ENCODE measurements at places on chromosomes 5 and 9.
A peak's percentile ranks its signal among the peaks of the same experiment; 100 is the strongest.

- no peak for DNase-seq
Observed at GRCh38 chr9:130026583-130027340, 16.2 kb downstream of the FNBP1 start.

DNA sequence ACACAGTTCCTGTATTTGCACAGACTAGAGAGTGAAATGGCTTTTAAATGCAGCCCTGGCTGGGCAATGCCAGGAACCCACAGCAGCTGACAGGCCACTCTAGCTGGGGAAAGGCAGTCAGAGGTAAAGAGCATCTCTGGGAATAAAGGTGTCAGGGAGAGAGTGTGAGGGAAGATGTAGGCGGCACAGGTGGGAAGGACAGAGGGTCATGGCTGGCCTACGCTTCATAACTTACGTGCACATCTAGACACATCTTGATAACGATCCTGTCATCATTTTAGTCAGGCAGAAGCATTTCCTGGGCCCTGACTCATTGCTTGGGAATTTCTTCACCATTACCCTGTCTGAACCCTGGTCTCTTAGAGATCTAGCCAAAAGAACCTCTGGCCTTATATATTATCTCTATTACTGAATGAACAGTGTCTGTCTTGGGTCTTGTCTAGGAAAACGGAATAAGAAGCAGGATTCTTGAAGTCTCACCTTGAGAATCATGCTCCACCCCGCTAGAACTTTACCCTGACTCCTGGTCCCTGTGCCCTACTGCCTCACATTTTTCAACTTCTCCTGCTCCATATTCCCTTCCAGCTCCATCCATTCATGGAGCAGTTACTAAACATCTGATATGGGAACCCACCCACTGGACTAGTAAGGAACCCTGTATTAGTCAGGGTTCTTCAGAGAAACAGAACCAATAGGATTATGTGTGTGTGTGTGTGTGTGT is 106.4 kb upstream of the ELL2 start:
- peak; percentile 97 for DNase-seq

GRCh38 chr5:91373006-91373405 is 10.1 kb downstream of the ARRDC3 start:
- no peak for DNase-seq

- peak; percentile 39 for DNase-seq
Observed at GRCh38 chr5:6731465-6732237, 18.4 kb downstream of the TENT4A start.

DNA sequence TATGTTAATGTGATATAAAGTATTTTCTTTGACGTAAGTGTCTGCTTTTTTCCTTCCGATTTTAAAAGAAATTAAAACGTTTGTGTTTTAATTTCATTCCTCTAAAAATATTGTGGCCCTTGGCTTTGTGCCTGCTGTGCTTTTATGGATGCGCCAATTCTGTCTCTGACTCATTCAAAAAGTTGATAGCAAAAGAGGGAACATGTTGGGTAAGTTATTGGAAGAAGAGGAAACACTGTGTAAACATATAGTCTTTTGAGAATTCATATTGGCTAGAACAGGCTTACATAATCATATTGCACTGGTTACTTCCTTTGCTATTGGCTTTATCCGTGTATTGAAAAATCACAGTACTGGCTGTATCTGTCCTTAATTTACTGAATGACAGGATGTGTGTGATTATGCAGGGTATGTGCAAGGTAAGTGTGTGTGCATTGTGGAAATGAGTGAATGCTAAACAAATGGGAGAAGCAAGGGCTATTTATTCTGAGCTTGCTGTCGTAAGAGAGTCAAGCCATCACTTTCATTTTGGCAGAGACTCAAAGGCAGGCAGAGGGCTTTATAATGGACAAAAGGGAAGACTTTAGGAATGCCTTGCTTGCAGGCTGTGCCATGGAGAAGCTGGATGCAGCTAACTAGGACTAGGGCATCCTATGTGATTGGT is 67.8 kb downstream of the SGCD start:
- no peak for DNase-seq

DNA sequence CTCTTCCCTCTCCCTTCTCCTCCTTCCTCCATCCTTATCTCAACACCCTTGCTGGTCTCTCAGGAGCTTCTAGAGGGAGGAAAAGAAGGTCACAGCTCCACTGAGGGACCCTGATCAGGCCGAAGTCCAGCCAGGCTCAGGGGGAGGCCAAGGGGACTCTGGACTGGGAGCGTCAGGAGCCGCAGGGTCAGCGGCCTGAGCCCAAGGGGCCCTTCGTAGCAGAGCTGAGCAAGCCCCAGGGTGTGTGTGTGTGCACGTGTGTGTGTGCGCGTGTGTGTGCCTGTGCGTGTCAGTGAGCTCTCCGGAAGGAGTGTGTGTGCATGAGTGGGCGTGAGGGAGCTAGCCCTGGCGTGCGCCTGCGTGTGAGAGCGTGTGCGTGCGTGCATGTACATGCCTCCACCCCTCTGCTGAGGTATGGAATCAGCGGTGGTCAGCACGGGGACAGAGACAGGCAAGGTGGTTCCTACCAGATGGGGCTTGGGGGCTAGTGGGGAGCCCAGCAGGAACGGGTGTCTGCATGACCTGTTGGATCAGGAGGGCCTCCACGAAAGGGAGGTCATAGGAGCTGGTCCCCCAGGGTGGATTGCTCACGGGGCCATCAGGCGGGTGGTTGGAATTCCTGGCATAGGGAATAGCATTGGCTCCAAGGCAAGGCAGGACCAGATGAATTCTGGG is 10.0 kb upstream of the AGPAT2 start:
- no peak for DNase-seq

DNA sequence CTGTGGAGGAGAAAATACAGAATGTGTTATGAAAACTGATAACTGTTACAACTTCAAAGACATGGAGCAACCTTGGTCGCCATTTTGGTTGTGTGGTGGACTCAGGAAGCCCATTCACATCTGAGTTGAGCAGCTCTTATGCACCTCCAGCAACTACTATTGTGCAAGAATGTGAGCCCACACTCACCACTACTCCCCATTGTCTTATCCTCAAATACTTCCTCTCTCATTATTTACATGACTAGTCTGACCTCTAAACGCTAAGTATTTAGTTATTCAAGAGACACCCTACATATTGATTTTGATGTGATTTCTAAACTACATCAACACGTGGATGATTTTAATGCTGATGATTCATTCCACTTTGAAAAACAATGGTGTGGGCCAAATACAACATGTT is 516.6 kb upstream of the CLINT1 start:
- DNase-seq: no peak

- no peak for DNase-seq
Observed at GRCh38 chr5:76406673-76407072, 3.6 kb downstream of the IQGAP2 start.

DNA sequence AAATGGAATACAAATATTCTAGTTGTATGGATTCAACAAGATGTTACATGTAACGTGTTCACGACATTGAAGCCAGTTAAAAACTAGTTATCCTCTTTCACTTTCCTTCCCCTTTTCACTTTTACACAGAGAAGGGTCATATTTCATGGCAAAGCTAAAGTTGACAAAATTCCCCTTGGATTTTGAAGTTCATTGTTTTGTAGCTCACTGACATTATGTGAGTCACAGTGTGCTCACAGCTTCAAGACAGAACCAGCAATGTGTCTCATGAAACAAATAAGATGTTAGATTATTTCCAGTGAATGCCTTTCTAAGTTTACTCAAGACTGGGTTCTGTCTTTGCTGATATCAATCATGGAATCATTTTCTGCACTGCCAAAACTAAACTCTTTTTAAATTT is 535.5 kb upstream of the GRIN3A start:
- peak; percentile 68 for DNase-seq

- no peak for DNase-seq
Observed at GRCh38 chr5:158084292-158084691, 225.3 kb upstream of the CLINT1 start.

- no peak for DNase-seq
Observed at GRCh38 chr9:29669613-29670012, 2096.3 kb upstream of the C9orf72 start.

DNA sequence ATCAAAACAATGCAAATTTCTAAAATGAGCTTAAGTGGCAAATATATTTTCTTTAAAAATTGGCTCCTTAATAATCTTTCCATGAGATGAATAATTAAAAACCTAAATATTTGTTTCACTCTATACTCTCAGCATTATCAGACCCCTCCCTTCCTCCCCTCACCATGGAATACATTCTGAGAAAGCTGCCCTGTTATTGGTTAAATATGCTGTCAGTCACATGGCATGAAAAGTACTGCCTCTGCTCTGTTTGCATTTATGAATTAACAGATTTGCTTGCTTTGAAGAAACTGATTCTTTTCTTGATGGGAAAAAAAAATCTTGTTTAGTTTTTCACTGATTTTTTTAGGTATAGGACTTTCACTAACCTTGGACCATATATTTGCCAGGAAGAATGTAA is 17.0 kb upstream of the RPS23 start:
- DNase-seq: peak; percentile 39

DNA sequence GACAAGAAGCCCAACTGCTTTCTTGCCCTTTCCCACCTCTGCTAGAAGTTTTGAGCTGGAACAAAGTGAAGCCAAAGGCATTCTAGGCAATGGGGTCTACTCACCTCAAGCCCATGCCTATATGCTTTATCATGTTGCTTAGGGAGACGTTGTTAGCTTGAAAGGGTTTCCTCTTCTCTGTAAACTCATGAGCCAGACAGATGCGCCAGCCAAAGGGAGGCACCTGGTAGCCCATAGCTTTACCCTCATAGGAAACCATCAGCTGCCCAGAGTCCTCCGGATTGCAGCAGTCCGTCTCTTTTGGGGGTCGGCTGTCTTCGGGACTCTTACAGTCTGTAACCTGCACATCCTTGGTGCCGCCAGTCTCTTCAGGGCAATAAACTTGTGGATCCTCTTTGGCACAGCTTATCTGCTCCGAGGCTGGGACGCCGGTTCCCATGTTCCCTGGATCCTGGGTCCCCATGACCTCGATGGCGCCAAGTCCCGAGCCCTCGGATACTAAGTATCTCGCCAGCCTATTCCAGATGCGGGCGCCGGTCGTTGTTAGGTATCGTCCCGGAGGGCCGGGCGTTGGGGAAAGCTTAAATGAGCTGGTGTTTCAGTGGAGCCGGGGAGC is 678 bp downstream of the GBA2 start:
- DNase-seq: peak; percentile 43

DNA sequence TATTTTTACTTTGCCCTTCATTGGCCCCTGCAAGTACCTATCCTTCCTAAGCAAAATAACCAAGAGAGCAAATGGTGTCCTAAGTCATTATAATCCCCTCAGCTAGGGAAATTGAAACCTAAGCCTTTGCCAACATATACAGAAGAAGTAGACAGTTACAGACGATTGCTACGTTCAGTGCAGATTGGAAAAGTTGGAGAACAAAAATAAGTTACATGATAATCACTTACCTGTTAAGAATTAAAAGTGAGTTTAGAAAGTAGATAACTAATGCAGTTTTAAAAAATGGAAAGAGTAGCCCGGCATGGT is 244.8 kb downstream of the MPDZ start:
- DNase-seq: no peak

- DNase-seq: peak; percentile 13
Observed at GRCh38 chr5:61407706-61408270, 75.7 kb downstream of the ZSWIM6 start.

DNA sequence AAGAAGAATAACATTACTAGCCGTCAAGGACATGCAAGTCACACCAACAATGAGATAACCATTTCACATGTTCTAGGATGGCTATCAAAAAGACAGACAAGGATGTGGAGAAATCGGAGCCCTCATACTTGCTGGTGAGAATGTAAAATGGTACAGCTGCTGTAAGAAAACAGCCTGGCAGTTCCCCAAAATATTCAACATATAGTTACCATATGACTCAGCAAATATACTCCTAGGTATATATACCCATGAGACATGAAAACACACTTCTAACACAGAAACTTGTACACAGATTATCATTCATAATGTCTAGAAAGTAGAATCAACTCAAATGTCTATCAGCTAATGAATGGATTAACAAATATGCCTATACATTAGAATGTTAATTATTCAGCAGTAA is 105.4 kb upstream of the PCAT7 start:
- no peak for DNase-seq

GRCh38 chr9:31608416-31608815 is 776.0 kb upstream of the ACO1 start:
- DNase-seq: no peak

DNA sequence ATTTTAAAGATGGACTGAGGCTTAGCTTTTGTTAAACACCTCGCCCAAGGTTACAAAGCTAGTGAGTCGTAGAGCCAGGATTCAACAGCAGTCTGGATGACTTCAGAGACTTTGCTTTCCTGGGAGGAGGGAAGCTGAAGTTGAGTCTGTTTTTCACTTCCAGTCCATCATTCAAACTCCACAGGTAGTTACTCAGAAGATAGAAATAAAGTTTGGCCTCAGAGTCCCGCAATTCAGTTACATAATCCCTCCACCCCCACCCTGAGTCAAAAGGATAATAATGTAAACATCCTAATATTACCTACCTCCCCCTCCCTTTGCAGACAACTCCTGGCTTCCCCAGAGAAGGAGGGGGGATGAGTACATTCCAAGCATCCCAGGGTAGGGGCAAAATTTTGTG is 8.1 kb downstream of the HBEGF start:
- peak; percentile 54 for DNase-seq

- DNase-seq: peak; percentile 7
Observed at GRCh38 chr9:2465921-2466460, 155.6 kb upstream of the VLDLR start.

DNA sequence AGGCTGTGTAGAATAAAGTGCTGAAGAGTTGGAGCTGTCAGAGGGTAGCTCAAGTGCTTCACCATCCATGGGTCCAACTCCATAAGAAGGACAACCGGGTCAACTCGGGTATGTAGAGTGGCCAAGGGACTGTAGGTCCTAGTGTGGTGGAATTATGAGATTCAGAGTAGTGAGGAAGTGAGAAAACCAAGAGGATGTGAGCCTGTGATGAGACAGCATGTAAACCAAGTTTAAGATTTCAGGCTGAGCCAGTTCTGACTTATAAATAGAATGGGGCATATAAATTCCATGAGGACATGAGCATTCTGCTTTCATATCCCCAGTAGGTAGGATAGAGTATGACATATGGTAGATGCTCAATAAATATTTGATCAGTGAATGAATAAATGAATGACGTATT is 96.3 kb downstream of the CFAP95 start:
- DNase-seq: peak; percentile 82

- no peak for DNase-seq
Observed at GRCh38 chr5:125336401-125336800, 590.0 kb upstream of the ZNF608 start.

DNA sequence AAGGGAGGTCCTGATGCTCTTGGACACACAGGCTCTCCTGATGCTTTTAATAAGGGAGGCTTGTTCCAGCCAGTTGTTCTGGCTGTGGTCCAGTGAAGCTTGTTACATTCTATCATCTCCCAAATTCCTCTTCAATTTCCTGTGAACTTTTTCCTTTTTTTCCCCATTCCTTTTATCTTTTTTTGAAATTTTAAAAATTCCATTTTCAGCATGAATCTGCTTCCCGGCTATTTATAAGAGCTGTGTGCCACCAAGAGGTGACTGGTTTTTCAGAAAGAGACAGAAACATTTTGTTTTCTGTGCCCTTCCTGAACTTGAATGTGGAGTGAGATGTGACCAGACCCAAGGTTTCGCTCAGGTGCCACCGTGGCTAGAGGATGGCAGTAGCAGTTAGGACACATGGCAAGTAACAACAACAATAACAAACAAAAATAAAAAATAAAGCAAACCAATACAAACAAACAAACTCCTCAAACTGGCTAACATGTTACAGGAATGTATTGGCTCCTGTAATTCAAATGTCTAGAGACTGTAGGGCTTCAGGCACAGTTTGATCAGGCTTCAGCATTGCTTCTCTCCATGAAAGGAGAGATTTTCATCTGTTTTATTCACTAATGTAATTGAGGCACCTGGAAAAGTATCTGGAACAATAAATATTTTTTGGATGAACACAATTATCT is 121.1 kb downstream of the BOD1 start:
- no peak for DNase-seq
